ENCODE measurements at places on chromosomes 11 and 22. TPM values are rescaled to one million over a fixed set of nuclear protein-coding genes. Genes with fewer than 3 reads are reported as not detected.

DNA sequence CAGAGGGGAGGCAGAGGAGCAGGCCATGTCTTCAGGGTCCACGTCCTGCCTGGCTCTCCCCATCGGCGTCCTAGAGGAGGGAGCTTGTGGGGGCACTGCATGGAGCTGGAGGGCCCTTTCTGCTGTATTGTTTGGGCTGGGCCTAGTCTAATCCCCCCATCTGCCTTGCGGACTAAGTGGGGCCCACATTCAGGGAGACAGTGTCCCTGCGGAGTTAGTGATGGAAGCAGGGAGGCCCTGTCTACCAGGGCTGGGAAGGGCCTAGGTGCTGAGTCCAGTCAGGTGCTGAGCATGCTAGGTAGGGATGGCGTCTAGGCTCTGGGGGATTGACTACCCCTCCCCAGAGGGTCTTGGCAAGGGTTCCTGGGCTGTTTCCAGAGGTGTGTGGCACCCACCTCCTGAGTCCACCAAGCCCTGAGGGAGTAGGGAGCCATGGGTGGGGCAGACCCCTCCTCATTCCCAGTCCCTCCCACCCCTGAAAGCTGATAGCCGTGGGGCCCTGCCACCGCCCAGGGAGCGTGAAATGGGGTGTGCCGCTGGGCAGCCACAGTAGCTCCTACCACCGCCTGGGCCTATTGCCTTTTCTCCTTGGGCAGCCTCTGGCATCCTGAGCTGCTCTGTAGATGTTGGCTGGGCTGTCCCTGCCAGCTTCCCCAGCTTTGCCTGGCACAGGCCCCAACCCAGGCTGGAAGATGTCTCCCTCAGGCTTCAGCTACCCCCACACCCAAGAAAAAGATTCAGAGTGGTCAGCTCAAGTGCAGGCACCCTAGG, 1.9 kb upstream of the POLD4 start:
- no peak for DNase-seq
- H3K27ac ChIP-seq = peak overlapping the region; percentile 92
- H3K36me3 ChIP-seq = no peaks in the 10 kb centered on the region
- no peaks in the 10 kb centered on the region for H3K27me3 ChIP-seq

Gene OSBP
- total RNA-seq = 45.0 TPM

Gene OR5AS1
- not detected for total RNA-seq

GRCh38 chr22:23547818-23548500, 32.1 kb downstream of the IGLL1 start:
- no peaks in the 10 kb centered on the region for H3K27me3 ChIP-seq
- peaks cover 24% of the 10 kb centered on the region for H3K4me1 ChIP-seq
- no peak for DNase-seq
- no peak overlapping the region for H3K4me3 ChIP-seq
- no peak overlapping the region for H3K27ac ChIP-seq

Gene SYCE3
- not detected for total RNA-seq

DNA sequence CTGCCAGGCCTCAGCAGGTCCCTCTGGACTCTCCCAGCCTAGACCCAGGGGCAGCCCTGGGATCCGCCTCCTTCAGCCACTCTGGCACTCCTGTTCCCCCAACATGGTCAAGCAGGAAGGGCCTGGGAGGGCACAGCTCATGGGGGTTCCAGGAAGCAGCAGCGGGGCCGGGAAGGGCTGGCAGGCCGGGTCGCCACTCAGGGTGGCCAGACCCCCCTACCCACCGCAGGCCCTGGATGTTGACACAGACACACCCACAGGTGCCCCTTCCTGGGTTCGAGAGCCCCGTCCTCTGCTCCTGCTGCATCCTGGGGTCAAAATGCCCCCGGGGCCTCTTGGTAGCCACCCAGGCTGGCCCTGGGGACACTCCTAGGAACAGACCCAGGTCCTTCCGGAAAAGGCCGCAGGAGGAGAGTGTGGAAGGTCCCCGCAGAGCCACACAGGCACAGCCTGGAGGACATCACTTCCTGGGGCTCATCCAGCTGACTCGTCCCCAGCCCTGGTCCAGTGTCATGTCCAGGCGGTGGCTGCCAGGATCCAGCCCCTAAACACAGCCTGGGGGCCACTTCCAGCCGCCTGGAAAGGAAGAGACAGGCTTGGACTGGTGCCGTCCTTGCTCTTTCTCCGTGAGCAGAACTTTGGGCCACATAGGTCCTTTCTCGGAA, 6.8 kb upstream of the PIM3 start:
- no peaks in the 10 kb centered on the region for H3K36me3 ChIP-seq
- H3K27ac ChIP-seq = peak overlapping the region; percentile 99
- DNase-seq = no peak
- peaks cover 43% of the 10 kb centered on the region for H3K4me1 ChIP-seq
- no peaks in the 10 kb centered on the region for H3K27me3 ChIP-seq

All from mesothelial cell of epicardium (in vitro differentiated cells).